Esophagus squamous epithelium (tissue), 5 donors: ENCODE measurements at places on chromosomes 4 and X. TPM values are rescaled to one million over a fixed set of nuclear protein-coding genes. Genes with fewer than 3 reads are reported as not detected.

Gene KCNE5
- not detected for total RNA-seq

Gene MED14
- 24.0 TPM for total RNA-seq

Gene NAP1L5
- total RNA-seq = 1.0 TPM

Gene TLR8
- 3.1 TPM for total RNA-seq

Gene FAM47A
- not detected for total RNA-seq

Gene TSPAN7
- total RNA-seq = 39.1 TPM

Gene TKTL2
- 0.09 TPM for total RNA-seq

Gene TMPRSS11B
- total RNA-seq = 327 TPM

Gene SPANXD
- not detected for total RNA-seq

Gene ADGRG4
- total RNA-seq = not detected

Gene IQCM
- total RNA-seq = not detected

Gene NAP1L3
- total RNA-seq = 0.95 TPM

Gene SYAP1
- total RNA-seq = 16.2 TPM

Gene ARX
- total RNA-seq = not detected

Gene CFP
- total RNA-seq = 1.8 TPM

Gene SH2D1A
- 0.53 TPM for total RNA-seq

Gene GCNA
- total RNA-seq = 0.35 TPM

Gene CHRDL1
- total RNA-seq = 18.5 TPM

Gene ZNF280C
- total RNA-seq = 2.5 TPM

Gene IL1RAPL2
- total RNA-seq = not detected

Gene LDB2
- 3.9 TPM for total RNA-seq

Gene DTHD1
- total RNA-seq = 1.0 TPM

Gene FHIP1A
- 23.4 TPM for total RNA-seq

Gene H2BW2
- not detected for total RNA-seq

Gene OTOP1
- total RNA-seq = 0.53 TPM

Gene TBC1D1
- 19.9 TPM for total RNA-seq

Gene SLC4A4
- 0.48 TPM for total RNA-seq

Gene H2AZ1
- 109 TPM for total RNA-seq
